ENCODE measurements at places on chromosomes 6 and 20.

GRCh38 chr6:132202574-132202973, 198.7 kb downstream of the MOXD1 start:
- no peak for DNase-seq

DNA sequence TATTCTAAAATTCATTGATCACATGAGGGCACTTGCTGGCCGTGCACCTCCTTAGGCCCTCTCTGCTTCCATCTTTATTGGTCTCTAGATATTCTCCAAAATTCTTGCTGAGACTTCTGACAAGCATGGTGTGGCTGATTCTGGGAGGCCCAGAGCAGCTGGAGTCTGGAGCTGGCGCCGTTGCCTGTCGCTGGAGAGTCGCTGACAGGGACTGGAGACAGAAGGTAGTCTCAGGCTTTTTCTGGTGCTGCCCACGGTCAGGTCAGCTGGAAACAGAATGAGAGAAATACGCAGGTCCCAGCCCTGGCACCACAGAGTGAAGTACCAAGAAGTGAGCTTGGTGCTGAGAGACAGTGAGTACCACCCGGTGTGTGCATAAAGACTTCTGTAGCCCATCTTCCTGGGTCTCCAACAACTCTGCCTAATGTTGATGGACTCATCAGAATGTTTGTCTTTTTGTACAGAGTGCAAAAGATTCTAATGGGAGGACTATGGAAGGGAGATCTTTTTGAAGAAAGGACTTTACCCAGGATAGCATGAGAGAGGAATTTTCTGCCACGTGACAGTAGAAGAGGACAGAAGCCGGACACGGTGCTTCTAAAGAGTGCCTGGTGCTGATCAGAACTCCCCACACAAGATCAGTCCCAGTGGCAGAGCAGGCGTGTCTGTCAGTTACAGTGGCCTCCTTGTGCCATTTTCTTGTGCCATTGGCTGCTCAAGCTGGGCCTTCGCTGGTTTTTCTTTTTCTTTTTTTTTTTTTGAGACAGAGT, 1.8 kb upstream of the ALDH8A1 start:
- no peak for DNase-seq

GRCh38 chr6:150894935-150895552, 29.5 kb downstream of the MTHFD1L start:
- DNase-seq = no peak

- no peak for DNase-seq
Observed at GRCh38 chr20:12055161-12055560, 137.5 kb downstream of the BTBD3 start.

GRCh38 chr6:2733324-2733723, 17.4 kb downstream of the MYLK4 start:
- no peak for DNase-seq

DNA sequence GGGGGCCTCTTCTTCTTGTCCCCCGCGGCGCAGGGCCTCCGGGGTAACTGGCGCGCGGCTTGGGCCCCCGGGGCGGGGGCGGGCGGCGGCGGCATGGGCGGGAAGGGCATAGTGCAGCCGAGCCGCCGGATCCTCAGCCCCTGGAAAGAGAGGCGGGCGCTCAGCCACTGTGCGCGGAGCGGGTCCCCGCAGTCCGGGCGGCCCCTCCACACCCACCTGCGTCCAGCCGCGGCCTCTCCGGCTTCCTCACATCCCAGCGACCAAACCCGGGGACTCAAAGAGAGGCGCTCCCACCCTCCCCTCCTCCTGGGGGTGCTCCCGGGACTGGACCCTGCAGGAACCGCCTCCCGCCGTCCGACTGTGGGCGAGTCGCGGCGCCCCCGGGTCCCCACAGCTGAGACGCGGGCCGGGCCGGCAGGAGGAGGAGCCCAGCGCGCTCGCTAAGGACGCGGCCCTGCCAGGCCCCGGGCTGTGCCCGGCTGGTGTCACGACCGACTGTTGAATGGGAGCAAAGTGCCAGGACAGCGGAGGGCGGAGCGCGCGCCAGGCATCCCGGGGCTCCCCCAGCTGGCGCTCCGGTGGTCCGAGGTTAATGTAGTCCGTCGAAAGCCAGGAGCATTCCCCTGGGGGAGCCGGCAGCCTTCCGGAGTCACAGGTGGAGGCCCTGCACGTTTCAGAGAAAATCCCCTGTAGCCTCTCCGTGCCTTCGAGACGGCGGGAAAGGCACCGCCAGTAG, at the start of gene PRR18:
Gene PRR18 (minus strand): TSS at position 360 of the 736 bp plus-strand sequence. CDS start 250 bp downstream, at position 110.
- DNase-seq = no peak

DNA sequence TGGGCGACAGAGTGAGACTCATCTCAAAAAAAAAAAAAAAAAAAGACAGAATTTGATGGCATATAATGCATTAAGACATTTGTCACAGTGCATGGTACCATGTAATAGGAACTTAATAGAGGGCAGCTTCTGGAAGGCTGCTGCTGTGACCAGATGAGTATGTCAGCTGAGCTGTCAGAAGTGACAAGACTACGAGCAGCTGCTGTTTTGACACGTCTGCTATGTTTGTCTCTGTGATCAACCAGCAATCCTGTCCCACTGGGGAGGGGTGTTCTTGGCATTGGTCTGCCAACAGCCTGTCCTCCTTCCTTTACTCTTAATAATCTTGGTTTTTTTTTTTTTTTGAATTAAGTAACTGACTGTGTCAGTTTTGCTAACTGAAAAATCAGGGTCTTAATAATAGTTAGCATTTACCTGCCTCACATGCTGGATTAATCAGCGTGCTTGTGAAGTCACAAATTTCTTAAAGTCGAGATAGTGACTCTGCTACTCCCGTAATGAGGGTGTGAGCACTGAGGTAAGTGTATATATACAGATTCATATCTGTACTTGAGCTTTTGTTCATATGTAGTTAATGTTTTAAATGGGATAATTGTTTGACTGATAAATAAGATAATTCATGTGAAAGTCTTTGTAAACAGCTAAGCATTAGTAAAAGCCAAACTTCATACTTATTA, 152.4 kb downstream of the BMP2 start:
- no peak for DNase-seq

DNA sequence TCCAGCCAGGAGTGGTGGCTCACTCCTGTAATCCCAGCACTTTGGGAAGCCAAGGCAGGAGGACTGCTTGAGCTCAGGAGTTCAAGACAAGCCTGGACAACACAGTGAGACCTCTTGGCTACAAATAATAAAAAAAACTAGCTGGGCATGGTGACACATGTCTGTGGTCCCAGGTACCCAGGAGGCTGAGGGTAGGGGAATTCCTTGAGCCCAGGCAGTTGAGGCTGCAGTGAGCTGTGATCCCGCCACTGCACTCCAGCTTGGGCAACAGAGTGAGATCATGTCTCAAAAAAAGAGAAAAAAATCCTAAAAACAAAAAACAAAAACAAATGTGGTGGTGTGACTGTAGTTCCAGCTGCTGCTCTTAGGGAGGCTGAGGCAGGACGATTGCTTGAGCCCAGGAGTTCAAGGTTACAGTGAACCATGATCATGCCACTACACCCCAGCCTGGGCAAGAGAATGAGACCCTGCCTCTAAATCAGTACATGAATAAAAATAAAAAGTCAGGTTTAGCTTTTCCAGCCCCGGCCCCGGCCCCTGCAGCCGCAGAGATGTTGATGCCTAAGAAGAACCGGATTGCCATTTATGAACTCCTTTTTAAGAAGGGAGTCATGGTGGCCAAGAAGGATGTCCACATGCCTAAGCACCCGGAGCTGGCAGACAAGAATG, 13.5 kb upstream of the SNRPC start:
- DNase-seq = no peak

- no peak for DNase-seq
Observed at GRCh38 chr6:154388803-154389202, 32.2 kb upstream of the IPCEF1 start.

DNA sequence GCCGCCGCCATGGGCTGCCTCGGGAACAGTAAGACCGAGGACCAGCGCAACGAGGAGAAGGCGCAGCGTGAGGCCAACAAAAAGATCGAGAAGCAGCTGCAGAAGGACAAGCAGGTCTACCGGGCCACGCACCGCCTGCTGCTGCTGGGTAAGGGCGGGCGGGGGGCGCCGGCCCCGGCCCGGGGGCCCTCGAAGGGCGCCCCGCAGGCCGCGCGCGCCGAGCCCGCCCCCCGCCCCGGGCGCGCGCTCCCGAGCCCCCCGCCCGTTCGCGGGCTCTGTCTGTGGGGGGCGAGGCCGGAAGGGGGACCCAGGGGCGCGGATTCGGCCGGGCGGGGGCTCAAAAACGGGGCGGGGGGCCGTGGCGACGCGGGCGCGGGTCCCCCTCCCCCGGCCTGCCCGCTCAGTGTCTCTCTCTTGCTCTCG, 39.2 kb downstream of the GNAS start:
- no peak for DNase-seq

GRCh38 chr6:28725274-28725809, 198.4 kb downstream of the TRIM27 start:
- no peak for DNase-seq

- no peak for DNase-seq
Observed at GRCh38 chr6:56620229-56620868, 22.3 kb downstream of the DST start.

- no peak for DNase-seq
Observed at GRCh38 chr20:52496191-52496590, 304.6 kb upstream of the ZFP64 start.

- DNase-seq = no peak
Observed at GRCh38 chr20:7155282-7155681, 387.8 kb downstream of the BMP2 start.

DNA sequence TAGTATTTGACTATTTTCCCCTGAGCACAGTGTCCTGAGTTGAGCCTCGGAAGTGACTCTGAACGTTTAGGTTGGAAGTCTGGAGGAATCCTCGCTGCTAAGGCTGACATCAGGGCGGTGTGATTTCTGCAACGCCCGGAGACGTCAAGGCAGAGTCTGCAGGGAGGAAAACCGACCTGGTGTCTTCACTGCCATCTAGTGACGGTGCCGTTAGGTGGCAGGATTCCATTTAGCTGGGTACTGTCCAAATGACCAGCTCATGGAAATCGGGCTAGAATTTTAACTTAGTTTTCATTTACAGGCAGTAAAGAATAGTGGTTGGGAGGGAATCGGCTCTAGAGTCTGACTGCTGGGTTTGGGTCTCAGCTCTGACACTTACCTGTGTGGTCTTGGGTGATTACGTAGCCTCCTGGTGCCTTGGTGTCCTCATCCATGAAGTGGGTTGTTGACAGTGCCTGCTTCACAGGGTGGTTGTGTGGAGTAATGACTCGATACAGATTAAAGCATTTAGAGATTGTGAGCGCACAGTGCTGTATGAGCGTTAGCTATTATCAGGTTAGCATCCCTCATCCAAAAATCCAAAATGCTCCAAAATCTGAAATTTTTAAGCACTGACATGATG, 35.0 kb downstream of the FOXF2 start:
- DNase-seq = no peak

GRCh38 chr6:150144294-150144868, 1.5 kb downstream of the PPP1R14C start:
- no peak for DNase-seq

DNA sequence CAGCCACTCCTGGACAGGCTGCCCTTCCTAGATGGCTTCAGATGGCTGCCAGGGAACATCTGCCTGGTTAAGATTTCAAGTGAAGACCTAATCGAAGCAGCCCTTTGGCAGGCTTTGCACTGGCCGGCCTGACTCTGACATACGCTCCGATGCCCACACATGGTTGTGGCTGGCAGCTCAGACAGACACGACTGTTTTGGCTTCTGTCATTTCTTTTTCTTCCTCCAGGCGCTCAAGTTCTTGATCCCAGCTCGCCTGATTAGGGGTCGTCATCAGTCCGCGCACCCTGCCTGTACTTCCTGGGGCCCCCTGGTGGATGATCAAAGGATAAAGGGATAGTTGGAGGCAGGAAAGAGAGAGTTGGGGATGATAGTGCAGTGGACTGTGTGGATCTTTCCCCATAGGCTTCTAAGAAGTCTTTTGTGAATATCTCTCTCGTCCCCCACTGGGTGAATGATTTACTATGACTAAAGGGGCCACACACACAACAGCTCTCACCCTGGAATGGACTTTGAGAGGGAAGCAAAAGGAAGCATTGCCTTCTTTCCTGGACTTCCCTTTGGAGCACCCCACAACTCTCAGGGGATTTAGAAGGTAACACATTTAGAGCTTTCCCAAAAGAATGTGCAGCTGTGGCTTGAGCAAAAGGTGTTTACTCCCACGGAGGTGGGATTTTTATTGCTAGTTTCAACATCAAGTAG, 21.4 kb upstream of the TRAM2 start:
- no peak for DNase-seq

- no peak for DNase-seq
Observed at GRCh38 chr20:24808616-24809015, 140.5 kb upstream of the CST7 start.

GRCh38 chr6:106520711-106521401, 108.4 kb downstream of the RTN4IP1 start:
- peak; percentile 50 for DNase-seq

DNA sequence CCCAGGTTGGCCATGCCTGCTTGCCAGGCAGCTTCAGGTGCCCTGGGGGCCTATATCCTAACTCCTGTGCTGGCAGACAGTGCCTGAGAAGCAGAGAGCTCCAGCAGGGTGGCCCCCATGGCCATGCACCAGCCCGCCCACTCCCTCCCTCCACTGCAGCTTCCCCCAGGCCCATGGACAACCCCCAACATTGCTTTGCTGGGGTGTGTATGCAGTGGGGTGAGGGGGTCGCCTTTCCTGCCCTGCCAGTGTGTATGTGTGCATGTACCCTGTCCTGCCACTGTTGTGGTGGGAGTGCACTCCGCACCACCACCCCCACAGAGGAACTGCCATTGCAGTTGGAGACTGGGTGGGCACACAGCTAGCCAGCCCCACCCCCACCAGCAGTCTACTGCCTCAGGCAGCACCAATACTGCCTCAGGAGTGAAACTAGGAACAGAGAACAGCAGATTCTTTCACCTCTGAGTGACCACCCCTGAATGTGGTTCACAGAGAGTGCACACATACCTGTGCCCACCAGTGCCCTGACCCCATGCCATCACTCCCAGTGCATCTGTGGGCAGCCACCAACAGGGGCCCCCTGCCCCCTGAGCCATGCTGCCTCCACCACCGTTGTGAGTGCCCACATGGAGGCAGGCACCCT, 151.1 kb downstream of the LRRC1 start:
- no peak for DNase-seq

- DNase-seq = no peak
Observed at GRCh38 chr6:16493112-16493511, 254.7 kb downstream of the GMPR start.

DNA sequence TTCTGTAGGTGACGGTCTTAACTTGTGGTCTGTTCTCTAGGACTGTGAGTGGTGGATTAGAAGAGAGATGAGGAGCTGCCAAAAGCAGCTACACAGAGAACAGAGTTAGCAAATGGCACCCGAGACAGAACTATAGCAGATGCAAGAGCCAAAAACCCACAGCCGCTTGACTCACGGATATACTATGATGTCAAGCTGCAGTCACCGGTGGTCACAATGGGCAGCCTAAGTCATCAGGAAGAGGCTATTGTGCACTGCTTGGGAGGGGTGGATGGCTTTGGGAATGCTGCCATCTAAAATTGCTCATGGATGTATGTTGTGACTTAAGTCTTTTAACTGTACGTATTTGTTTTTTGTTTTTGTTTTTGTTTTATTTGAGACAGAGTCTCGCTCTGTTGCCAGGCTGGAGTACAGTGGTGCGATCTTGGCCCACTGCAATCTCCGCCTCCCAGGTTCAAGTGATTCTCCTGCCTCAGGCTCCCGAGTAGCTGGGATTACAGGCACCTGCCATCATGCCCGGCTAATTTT, at the start of gene GTSF1L:
Gene GTSF1L (minus strand): TSS at position 192 of the 528 bp plus-strand sequence. CDS start 308 bp downstream, outside the sequence.
- DNase-seq = no peak

- no peak for DNase-seq
Observed at GRCh38 chr20:53839423-53840176, 230.8 kb downstream of the BCAS1 start.
